ENCODE measurements at places on chromosomes 2 and 18.

DNA sequence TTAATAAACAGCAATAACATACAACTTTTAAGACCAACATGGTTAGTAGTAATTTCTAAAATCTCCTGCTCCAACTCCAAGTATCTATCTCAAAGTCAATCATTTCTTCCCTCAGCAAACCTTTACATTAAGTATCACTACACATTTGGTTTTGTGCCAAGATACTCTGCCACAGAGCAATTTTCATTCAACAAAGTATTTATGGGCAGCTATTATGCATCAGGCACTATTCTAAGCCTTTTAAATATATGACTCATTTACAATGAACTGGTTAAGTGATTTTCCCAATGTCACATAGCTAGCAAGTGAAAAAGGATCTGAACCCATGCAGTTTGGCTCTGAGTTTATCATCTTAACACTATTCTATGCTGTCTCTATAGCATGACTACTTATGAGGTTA is 264.3 kb downstream of the NOL4 start:
- no peak for DNase-seq

DNA sequence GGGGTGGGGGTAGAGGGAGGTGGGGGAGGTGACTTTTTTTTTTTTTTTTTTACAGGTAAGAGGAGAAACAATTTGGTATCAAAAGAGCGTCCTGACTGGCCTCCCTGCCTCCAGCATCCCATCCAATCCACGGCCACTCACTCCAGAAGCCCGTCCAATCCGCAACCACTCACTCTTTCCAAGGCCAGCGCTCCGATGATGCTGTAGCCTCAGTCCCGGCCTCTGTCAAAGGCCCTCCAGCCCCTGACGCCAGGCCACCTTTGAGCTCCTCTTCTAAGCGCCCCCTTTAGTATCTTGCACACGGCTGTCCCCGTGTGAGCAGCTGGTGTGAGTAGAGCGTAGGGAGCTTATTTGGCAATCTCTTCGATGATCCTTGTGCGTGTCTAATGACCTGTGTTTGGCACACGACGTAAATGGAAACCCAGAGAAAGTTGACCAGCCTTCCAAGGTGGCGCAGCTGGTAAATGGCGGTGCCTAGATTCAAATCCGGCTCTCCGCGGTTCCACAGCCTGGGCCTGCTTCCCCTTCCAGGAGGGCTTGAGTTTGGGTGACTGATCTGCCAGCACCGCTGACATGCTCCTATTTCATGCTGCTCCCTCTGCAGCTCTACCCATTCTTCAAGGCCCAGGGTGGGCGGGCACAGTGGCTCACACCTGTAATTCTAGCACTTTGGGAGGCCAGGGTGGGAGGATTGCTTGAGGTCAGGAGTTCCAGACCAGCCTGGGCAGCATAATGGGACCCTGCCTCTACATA is 23.8 kb upstream of the PXDN start:
- DNase-seq, result no peak

GRCh38 chr2:147331790-147332419 is 512.9 kb upstream of the ACVR2A start:
- peak; percentile 52 for DNase-seq

GRCh38 chr2:20012282-20013125 is at the start of gene MATN3:
Gene MATN3, minus strand, starts transcription at chr2:20012668. Its CDS starts 37 bp downstream, at chr2:20012631.
- DNase-seq, result no peak

DNA sequence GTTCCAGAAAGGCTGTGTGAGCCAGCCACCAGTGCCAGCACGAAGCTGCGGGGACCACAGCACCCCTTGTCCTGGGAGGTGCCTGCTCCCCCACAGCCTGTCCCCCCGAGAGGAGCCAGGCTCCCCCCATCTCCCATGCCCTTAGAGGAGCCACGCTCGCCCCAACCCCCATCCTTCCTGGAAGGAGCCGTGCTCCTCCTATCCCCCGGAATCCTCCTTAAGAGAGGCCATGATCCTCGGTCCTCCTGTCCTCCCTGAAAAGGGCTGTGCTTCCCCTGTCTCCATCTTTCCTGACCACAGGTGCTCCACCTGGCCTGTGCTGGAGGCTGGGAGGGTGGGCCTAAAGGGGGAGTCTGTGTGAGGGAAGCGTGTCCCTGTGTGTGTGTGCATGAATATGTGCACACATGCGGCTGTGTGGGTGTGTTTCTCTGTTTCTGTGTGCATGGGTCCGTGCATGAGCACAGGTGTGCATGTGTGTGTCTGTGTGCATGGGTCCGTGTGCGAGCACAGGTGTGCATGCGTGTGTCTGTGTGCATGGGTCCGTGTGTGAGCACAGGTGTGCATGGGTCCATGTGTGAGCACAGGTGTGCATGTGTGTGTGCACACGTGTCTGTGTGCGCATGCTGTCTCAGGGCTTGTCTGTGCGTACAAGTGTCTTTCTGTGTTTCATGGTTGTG is 80.3 kb downstream of the RTP5 start:
- no peak for DNase-seq

DNA sequence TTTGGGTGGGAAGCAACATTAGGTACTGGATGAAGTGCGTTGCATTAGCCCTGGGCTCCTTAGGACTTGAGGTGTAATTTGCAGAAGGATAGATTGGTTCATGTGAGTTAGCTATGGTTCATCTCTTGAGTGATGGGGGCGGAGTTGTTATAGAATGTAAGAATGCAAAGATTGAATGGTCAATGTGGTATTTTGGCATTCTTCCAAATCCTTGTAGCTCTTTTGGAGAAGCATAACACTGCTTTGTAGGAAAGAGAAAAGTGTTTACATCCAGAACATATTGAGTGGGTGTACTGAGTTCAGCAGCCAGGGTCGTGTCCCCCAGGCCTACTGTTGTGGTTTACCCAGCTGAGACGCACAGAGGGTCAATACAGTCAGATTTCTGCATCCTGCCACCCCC is 173.5 kb downstream of the FMNL2 start:
- no peak for DNase-seq

DNA sequence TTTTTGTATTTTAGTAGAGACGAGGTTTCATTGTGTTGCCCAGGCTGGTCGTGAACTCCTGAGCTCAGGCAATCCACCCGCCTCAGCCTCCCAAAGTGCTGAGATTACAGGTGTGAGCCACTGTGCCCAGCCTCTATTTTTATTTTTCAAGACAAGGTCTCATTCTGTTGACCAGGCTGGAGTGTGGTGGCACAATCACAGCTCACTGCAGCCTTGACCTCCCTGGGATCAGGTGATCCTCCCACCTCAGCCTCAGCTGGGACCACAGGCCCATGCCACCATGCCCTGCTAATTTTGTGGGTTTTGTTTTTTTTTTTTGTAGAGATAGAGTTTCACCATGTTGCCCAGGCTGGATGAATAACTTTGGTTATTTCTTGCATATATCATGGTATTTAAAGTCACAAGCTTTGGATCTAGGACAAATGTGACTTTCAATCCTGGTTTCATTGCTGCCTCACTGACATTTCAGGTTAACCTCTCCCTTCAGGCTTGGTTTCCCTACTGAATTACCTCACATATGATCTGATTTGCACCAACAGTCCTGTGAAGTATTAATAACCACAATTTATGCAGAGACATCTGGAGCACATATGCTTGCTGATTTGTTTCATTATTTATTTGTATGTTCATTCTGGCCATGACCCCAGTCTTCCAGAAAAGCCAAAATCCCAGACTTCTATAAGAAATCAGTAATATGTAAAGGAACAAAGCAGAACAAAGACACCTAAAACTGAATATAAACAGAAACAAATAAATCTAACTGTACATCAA is 17.5 kb upstream of the RAB31 start:
- no peak for DNase-seq

GRCh38 chr2:160736148-160737028 is 242.8 kb upstream of the RBMS1 start:
- DNase-seq, result no peak

DNA sequence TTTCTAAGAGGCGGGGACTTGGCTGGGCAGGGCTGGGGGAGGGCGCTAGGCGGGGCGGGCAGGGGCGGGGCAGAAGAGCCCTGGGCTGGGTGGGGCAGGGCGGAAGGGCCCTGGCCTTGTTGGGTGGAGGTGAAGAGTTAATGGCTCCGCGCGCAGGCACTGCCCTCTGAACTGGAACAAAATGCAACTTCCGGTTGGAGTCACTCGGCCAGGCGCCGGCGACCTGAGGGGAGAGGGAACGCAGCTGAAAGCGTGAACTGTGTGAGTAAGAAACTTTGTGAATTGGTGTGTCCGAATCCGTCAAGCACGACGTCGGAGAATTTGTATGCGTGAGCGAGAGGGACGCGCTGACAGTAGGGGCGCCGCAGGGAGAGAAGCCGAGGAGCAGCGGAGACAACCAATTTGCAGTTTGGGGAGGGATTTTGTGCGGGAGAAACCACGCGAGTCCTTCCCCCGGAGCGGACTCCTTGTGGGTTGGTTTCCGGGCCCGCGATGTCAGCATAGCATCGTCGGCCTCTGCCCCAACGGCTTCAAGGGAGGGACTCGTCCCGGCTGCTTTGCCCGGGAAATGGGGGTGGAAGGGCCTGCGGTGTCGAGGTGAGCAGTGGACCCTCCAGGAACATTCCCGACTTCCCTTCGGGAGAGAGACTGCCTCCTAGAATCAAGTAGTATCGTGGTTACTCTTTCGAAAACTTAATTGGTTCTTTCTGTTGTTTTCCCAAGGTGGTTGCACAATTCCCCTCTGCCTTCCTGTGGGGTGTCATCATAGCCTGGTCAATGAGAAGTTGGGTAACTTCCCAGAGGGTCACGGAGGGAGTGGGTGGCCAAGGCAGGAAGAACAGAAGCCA is at the start of gene TANK:
Gene TANK, plus strand, starts transcription at position 203 of the 848 bp plus-strand sequence. CDS start 19,235 bp downstream, outside the sequence.
- peak; percentile 83 for DNase-seq

DNA sequence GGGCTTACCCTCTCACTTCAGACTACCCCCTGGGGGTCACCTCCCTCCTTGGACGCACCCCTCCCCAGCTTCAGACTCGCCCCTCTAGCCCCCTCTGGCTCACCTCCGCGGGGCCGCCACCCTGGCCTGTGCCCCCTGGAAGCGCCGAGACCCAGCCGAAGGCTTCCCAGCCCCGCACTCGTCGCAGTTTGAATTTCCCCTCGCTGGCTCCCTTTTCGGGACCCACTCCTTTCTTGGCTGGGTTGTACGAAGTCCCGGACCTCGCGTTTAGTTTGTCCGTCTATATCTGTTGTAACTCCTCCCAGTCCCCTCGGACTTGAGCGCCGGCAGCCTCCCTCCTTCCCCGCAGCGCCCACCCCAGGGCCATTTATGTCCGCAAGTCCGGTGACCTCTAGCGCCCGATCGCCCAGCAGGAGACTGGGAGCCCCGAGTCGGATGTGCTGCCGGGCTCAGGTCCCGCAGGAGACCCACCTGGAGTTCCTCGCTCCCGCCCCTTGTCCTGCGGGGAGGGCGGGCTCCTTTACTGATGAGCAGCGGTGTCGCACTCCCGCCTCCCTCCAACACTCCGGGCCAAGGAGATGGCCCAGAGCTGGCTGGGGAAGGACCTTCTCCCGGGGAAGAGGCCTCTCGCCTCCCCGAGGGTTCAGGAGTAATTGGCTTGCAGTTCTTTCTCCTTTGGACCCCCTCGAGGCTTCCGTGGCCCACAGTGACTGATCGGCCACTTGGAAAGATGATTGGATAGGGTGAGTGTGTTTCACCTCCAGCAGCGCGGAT is 692 bp upstream of the RAX start:
- no peak for DNase-seq

DNA sequence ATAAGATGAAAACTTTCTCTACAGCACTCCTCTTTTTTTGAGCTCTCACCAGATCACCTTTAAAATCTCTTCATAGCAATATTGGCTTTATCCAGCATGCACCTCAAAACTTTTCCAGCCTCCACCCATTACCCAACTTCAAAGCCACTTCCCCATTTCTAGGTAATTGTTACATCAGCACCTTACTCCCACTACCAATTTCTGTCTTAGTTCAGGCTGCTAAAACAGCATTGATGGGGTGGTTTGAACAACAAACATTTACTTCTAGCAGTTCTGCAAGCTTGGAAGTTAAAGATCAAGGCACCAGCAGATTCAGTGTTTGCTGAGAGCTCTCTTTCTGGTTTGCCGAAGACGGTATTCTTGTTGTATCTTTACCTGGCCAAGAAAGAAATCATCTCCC is 114.0 kb upstream of the SLC39A10 start:
- DNase-seq, result no peak

DNA sequence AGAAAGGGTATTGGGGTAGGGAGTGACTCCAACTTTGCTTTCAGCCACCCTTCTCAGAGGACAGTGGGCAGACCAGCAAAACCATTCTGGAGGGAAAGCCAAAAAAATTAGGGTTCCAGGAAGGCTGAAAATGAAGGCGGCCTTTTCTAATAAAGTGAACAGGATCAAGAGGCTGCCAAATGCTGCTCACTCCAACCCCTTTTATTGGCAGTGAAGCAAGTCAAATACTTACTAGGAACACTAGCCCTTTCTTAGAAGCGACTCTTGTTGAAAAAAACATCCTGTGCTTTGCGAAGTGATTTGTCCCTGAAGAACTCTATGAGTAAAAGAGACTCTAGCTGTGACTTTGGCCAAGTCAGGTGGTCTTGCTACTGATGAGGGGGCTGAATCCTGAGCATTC is 83.6 kb upstream of the CYP1B1 start:
- DNase-seq, result no peak

- DNase-seq, result no peak
Measured at GRCh38 chr2:182973441-182974352, 64.6 kb downstream of the NCKAP1 start.

- DNase-seq, result no peak
Measured at GRCh38 chr2:20797096-20797495, 25.8 kb downstream of the LDAH start.

- no peak for DNase-seq
Measured at GRCh38 chr2:39546937-39547336, 109.9 kb upstream of the MAP4K3 start.

- DNase-seq, result no peak
Measured at GRCh38 chr18:71327850-71328249, 1039.0 kb downstream of the SOCS6 start.

- DNase-seq, result no peak
Measured at GRCh38 chr2:20356042-20356441, 5.4 kb upstream of the PUM2 start.

GRCh38 chr2:74922592-74923227 is 35.7 kb upstream of the POLE4 start:
- DNase-seq, result no peak
